ENCODE measurements at places on chromosomes 11 and 22.
A peak's percentile ranks its signal among the peaks of the same experiment; 100 is the strongest.

- no peak for DNase-seq
These were observed 1.7 kb downstream of the SMTN start for GRCh38 chr22:31082606-31083376.

- DNase-seq = no peak
These were observed 120.5 kb downstream of the HIPK3 start for GRCh38 chr11:33377412-33378370.

DNA sequence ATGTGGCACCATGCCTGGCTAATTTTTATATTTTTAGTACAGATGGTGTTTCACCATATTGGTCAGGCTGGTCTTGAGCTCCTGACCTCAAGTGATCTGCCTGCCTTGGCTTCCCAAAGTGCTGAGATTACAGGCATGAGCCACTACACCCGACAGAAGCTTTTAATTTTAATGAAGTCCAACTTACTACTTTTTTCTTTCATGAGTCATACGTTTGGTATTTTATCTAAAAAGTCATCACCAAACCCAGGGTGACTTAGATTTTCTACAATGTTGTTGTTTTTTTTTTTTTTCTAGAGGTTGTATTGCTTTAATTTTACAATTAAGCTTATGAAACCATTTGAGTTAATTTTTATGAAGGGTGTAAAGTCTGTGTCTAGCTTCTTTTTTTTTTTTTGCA lies 34.9 kb downstream of the JRKL start:
- no peak for DNase-seq

DNA sequence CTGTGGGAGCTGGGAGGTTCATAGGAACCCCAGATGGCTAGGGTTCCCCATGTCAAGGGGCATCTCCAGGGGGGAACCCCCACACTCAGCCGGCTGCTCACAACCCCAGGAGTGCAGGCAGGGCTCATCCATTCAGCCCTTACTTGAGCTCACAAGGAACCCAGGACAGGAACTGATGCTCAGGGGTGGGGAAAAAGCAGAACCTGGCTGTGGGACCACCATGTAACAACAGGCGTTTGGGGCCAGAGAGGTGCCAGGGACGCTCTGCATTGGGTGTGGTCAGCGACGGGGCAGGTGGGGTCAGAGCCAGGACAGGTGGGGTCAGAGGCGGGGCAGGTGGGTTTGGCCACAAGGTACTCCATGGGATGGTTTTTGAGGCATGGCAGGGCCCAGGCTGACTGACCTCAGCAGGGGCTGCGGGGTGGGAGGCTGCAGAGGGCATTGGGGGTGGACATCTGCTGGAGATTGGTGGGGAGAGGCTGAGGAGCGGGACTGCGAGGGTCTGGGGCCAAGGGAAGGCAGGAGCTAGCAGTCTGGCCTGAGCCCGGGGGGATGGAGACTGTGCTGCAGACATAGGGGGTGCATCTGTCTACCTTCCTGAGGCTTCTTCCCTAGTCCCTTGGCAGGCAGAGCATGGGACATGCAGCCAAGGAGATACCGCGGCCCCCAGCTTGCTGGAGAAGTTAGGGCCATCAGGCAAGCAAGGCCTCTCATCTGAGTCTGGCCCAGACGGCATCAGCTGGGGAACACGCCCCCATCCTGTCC lies 34.0 kb upstream of the CARS1 start:
- DNase-seq = no peak

DNA sequence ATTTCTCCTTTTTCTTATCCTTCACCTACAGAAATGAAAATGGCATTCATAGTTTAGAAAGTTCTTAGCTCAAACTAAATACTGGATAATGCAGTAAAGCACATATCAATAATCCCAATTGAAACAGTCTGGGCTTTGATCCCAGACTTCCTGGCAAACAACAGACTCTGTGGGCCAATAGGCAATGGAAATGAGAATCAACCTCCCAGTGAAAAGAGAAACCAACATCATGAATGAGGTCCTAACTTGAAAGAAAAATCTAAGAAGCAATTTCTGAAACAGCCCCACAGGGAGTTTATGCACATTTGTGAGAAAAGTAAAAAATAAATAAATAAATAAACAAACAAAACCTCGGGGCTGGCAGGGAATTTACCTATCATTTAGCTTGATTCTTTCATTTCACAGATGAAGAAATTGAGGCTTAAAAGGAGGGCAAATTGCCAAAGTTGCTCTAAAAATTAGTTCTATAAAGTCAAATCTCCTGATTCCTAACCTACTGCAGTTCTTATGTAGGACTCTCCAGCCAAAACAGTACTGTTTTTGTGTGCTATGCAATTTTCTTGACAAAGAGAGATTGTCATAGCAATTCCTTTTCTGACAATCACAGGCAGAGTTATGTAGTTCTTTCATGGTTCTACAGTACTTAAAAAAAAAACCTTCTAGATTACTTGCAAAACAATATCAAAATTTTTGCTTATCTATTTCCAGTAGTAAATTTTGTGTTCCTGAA lies 265.8 kb downstream of the GRM5 start:
- peak; percentile 62 for DNase-seq

DNA sequence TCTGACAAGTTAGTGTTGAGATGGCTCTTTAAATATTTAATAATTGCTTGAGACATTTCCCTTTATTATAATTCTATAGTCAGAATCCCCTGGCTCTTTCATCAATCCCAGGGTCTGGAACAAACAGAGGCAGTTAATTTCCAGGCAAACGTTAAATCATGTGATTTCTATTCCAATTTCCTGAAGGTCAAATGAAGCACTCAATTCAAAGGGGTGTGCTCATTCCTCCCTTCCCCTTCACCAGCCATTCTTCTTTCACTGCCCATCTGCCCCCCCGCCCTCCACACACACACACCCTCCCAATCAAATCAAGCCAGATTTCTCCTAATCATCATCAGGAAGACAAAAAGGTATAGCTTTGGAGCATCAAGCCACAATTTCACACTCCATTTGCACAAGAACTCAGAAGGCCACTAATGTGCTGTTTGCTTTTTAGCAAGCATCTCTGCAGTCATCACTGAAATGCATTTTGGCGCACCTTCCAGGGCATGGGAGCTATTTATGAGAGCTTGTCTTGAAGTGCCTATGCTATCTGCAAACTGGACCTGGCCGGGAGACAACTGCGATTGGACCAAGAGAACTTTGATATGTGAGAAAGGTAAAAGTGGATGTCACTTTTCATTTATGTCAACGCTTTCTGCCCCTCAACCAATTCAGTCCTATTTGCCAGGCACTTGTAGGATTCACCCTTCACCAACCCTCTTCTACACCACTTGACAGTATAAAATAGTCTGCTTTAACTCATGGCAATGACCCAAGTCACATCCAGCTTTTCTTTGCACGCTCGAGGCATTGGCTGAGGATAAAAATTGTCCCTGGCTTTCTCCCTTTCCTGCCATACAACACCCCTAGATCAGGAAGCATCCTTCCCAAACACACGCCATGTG lies 315.1 kb upstream of the API5 start:
- no peak for DNase-seq

DNA sequence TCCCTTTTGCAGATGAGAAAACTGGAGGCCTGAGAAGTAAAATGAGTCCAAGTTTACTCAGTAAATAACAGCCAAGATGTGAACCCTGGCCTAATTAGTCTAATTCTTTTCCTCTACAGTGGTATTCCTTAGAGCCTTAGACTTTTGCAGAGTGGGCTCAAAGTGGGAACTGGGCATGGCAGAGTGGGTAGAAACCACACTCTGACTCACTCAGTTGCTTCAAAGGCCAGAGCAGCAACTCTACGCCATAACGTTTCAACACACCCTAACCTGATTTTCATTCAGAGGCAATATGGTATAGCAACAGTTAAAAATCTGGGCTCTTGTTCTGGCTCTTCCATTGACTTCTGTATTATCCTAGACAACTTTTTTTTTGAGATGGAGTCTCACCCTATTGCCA lies 2.8 kb downstream of the THRSP start:
- DNase-seq = no peak

- DNase-seq = no peak
These were observed 116.4 kb downstream of the STIM1 start for GRCh38 chr11:3971756-3972404.

- no peak for DNase-seq
These were observed 70.3 kb upstream of the BMAL1 start for GRCh38 chr11:13207270-13207664.

DNA sequence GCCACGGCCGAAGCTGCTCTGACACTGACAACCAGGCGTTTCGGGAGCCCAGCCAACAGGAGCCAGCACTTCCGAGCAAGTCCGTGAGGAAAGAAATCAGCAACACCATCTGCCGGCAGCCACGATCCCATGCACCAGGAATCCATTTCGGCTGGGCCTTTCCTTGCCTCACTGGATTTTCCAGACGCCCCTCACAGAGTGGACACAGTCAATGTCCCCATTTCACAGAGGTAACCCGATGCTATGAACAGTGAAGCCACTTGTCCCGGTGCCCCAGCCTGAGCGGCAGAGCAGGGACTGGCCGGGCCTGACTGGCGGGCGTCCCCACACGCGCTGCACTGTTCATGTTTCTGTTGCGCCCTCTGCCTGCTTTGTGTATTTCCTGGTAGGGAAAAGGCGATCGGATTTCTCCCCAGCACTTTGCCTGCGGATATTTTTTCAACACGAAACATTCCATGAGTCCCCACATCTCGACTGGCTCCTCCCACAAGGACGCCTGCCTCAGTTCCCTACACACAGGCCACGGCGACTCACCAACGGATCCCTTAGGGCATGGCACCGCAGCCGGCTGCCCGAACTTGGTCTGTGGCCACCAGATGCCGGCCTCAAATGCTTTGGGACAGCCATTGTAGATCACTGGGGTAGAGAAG lies 55.3 kb downstream of the TRMU start:
- peak; percentile 13 for DNase-seq

DNA sequence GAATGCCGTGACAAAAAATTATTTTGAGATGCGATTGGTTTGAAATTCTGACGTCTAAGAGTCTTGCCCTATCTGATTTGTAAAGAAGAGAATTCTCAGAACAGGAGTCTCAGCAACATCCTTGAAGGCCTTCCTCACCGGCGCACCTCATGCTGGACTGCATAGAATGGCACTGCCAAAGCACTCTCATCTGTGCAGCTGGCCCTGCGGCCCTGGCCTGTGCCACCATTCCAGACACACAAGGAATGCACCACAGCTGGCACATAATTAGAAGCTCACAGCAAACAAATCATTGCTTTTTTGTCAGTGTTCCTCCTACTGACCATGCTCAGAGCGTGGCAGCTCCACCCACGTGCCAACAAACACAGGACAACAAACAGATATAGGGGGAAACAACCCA lies 166.0 kb downstream of the KIRREL3 start:
- peak; percentile 66 for DNase-seq

- no peak for DNase-seq
These were observed 105.9 kb upstream of the BDNF start for GRCh38 chr11:27806122-27806521.

DNA sequence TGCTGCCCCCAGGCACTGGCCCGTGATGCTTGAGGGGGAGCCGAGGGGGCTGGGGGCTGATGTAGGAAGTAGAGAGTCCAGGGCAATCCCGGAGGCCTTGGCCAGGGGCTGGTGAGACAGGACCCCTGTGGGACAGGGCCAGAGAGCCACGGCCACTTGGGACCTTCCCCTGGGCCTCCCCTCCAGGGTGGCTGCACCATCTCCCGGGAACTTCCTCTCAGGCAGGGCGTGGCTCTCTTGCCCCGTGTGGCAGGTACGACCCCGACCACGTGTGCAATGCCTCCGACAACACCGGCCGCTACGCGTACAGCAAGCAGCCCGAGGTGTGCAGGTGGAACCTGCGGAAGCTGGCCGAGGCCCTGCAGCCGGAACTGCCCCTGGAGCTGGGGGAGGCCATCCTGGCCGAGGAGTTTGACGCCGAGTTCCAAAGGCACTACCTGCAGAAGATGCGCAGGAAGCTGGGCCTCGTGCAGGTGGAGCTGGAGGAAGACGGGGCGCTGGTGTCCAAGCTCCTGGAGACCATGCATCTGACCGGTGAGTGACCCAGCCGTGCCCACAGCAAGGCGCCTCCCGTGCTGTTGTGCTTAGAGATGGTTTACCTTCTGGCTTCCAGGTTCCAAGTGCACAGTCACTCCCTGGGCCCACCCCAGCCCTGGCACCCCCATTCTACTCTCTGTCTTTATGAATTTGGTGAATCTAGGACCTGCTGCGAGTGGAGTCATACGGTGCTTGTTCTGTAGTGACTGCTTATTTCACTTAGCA lies 9.7 kb downstream of the SELENOO start:
- no peak for DNase-seq

DNA sequence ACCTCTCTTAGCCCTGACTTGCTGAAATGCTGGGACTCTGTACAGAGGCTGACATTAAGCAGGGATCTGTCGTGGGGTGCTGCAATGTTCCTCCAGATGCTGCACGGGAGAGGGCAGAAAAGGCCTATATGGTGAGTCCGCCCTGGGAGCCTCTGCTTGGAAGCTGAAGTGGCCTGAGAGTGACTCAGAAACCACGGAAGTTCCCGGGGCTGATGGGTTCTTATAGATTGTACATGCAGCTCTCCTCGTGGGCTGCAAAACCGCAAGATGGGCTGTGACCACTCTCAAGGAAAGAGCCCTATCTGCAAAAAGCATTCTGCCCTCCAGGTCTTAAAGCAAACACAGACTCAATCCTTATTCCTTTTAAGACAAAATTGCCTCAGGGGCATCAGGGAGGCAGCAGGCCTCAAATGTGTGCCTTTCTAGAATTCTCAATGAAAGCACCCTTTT lies 5.8 kb upstream of the SLC43A3 start:
- DNase-seq = no peak

DNA sequence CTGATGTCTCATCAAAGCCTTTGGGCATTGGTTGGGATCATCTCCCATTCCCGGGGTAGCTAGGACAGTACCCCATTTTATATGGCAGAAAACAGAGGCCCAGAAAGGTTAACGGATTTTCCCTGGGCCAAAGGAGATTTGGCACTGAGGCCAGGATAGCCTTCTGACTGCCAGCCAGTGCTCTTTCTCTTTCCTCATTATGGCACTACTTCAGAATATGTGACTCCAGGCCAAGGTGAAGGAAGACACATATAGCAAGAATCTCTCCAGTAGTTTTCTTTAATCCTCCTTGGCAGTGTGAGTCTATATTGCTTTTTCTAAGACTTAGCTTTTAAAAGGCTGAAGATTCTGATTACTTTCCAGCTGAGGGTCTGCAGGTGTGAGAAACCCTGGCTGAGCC lies 94.8 kb upstream of the AMOTL1 start:
- DNase-seq = no peak

DNA sequence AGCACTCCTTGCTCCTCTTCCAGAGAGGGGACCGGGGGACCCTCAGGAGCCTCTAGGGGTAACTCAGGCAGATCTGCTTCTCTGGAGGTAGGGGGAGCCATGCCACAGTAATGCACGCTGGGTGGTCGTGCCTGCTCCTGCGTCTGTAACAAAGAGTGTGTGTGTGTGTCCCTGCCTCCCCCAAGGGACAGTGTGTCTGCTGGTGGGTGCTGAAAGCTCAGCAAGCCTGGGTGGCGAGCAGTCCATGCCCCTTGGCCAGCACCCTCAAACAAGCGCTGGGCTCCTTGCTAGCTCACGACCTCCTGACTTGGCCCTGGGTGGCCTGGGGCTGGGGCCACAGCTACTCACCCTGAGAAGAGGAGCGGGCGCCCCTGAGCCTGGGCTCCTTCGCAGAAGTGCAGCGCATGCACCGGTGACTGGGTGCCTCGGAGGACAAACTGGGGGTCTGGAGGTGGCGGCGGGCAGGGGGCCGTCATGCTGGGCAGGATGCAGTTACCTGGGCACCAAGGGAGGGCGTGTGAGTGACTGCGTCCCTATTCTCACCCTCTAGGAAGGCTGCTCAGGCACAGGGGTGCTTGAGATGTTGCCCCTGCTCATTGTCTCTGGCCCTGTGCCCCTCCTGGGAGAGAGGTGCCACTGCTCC lies 33.7 kb downstream of the GNB1L start:
- no peak for DNase-seq

Measured in globus pallidus (tissue), 1 donor.